ENCODE measurements at places on chromosomes 7 and 10.

- H3K36me3 ChIP-seq, result no peaks in the 10 kb centered on the region
- no peak overlapping the region for H3K27ac ChIP-seq
- DNase-seq, result no peak
- H3K27me3 ChIP-seq, result no peaks in the 10 kb centered on the region
- H3K4me1 ChIP-seq, result no peaks in the 10 kb centered on the region
- no peak overlapping the region for H3K4me3 ChIP-seq
These were observed 266.5 kb upstream of the NPY start for GRCh38 chr7:24017519-24017918.

DNA sequence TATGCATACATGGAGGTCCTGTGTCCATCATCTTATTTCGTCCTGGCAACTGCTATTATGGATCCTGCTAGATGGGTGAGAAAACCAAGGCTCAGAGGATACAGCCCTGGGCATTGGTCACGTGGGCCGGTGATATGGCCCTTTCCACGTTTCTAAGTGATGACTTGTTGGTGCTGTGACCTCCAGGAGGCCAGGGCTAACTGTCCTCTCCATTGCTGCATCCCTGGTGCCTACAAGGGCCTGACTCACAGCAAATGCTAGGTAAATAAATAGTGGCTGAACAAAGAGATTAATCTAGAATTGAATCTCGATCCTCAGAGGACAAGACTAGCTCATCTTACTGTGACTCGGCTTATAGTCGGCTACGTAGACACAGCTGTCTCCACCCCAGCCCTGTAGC, 78.6 kb downstream of the FAM53B start:
- H3K36me3 ChIP-seq, result no peaks in the 10 kb centered on the region
- no peaks in the 10 kb centered on the region for H3K4me1 ChIP-seq
- no peak for DNase-seq
- no peak overlapping the region for H3K27ac ChIP-seq
- H3K27me3 ChIP-seq, result no peaks in the 10 kb centered on the region

DNA sequence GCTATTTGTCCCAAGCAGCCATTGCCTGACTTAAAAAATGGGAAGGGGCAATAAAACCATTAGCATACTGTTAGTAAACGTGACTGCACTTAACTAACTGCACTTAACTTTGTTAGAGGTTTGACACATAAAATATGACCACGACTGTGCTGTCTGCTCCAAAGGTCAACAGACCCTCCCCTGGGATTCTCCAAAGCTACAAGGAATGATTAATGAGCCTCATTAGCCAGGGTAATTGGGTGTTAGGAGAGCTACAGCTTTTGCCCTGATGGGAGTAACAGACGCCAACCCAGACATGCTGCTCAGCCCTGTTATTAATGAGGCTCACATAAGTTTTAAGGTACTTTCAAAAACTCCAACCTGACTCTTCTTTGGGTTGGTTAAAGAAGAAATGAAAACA, 129.4 kb upstream of the PLPP4 start:
- DNase-seq, result no peak
- no peaks in the 10 kb centered on the region for H3K36me3 ChIP-seq
- no peaks in the 10 kb centered on the region for H3K27me3 ChIP-seq
- no peaks in the 10 kb centered on the region for H3K4me1 ChIP-seq

GRCh38 chr7:1902231-1902855, 232.3 kb downstream of the ELFN1 start:
- no peaks in the 10 kb centered on the region for H3K27me3 ChIP-seq
- no peak overlapping the region for H3K4me3 ChIP-seq
- no peaks in the 10 kb centered on the region for H3K36me3 ChIP-seq
- H3K4me1 ChIP-seq, result no peaks in the 10 kb centered on the region

DNA sequence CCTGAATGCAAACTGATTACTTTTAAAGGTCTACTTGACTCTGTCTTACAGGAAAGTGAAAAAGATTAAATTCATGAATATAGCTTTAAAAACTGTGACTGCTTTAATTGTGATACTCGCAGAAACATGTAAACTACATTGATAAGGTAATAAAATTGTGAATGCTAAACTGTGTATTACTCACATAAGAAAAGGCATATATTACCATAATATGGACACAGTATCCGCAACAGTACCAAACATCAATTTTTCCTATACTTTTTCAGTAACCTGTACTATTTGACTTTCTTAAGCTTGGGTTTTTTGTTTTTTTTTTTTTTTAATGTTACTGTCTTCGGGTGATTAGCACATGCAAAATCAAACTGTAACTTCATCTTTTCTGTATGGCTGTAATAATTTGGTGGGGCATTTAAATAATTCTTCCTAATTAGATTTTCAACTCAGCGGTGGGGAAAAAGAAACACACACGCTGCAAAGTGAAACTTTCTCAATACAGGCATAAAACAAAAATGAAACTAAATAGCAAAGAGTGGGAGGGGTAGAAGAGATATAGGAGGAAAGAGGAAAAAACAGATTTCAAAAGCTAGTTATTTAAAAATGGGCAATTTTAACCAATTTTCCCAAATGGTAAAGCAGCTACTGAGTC, 23.2 kb downstream of the NT5C3A start:
- H3K27ac ChIP-seq, result no peak overlapping the region
- no peaks in the 10 kb centered on the region for H3K4me1 ChIP-seq
- no peaks in the 10 kb centered on the region for H3K27me3 ChIP-seq
- no peak for DNase-seq

DNA sequence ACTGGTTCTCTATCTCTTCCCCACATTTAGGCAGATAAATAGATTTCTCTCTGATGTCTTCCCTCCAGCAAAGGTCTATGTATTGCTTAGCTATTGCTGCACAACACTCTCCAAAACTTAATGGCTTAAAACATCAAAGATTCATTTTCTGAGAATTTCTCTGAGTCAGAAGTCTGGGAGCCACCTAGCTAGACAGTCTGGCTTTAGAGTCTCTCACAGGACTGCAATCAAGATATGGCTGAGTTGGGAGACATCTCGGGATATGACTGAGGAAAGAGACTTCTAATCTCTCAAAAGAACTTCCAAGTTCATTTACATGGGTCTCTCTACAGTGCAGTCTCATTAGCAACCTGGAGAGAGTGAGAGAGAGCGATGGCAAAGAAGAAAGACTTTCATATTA, 553.6 kb upstream of the GHITM start:
- no peak overlapping the region for H3K27ac ChIP-seq
- no peak for DNase-seq
- H3K4me3 ChIP-seq, result no peak overlapping the region
- no peaks in the 10 kb centered on the region for H3K36me3 ChIP-seq
- peaks cover 2% of the 10 kb centered on the region for H3K4me1 ChIP-seq

GRCh38 chr7:75884476-75884875, 5.6 kb downstream of the RHBDD2 start:
- H3K27me3 ChIP-seq, result peaks cover 1% of the 10 kb centered on the region
- no peaks in the 10 kb centered on the region for H3K4me1 ChIP-seq
- DNase-seq, result no peak
- no peak overlapping the region for H3K27ac ChIP-seq
- peaks cover 26% of the 10 kb centered on the region for H3K36me3 ChIP-seq

GRCh38 chr10:26485150-26485941, 47.2 kb downstream of the APBB1IP start:
- no peaks in the 10 kb centered on the region for H3K36me3 ChIP-seq
- no peak overlapping the region for H3K27ac ChIP-seq
- H3K27me3 ChIP-seq, result no peaks in the 10 kb centered on the region
- DNase-seq, result no peak
- no peaks in the 10 kb centered on the region for H3K4me1 ChIP-seq

- H3K27ac ChIP-seq, result no peak overlapping the region
- H3K4me1 ChIP-seq, result no peaks in the 10 kb centered on the region
- no peak for DNase-seq
- H3K4me3 ChIP-seq, result no peak overlapping the region
These were observed 1.8 kb downstream of the WASL start for GRCh38 chr7:123746931-123747488.

- no peak for DNase-seq
- no peaks in the 10 kb centered on the region for H3K27me3 ChIP-seq
- no peaks in the 10 kb centered on the region for H3K36me3 ChIP-seq
- no peak overlapping the region for H3K27ac ChIP-seq
- H3K4me3 ChIP-seq, result no peak overlapping the region
These were observed 261.2 kb downstream of the SKIDA1 start for GRCh38 chr10:21264271-21264670.

GRCh38 chr7:18570890-18571478, 75.4 kb downstream of the HDAC9 start:
- H3K4me3 ChIP-seq, result no peak overlapping the region
- DNase-seq, result no peak
- no peak overlapping the region for H3K27ac ChIP-seq

- peaks cover 1% of the 10 kb centered on the region for H3K4me1 ChIP-seq
- H3K36me3 ChIP-seq, result no peaks in the 10 kb centered on the region
- H3K27ac ChIP-seq, result no peak overlapping the region
- H3K27me3 ChIP-seq, result no peaks in the 10 kb centered on the region
These were observed 648.1 kb upstream of the FOXK1 start for GRCh38 chr7:4033996-4034395.

GRCh38 chr7:80335511-80336231, 176.2 kb downstream of the GNAT3 start:
- no peaks in the 10 kb centered on the region for H3K36me3 ChIP-seq
- no peak overlapping the region for H3K4me3 ChIP-seq
- H3K4me1 ChIP-seq, result no peaks in the 10 kb centered on the region
- H3K27me3 ChIP-seq, result no peaks in the 10 kb centered on the region

GRCh38 chr7:41582116-41582515, 120.8 kb downstream of the INHBA start:
- H3K27me3 ChIP-seq, result no peaks in the 10 kb centered on the region
- DNase-seq, result no peak
- no peak overlapping the region for H3K4me3 ChIP-seq
- no peaks in the 10 kb centered on the region for H3K4me1 ChIP-seq
- no peak overlapping the region for H3K27ac ChIP-seq

- no peaks in the 10 kb centered on the region for H3K36me3 ChIP-seq
- no peaks in the 10 kb centered on the region for H3K27me3 ChIP-seq
- H3K4me3 ChIP-seq, result no peak overlapping the region
- H3K4me1 ChIP-seq, result no peaks in the 10 kb centered on the region
- no peak for DNase-seq
- no peak overlapping the region for H3K27ac ChIP-seq
These were observed 138.5 kb downstream of the WNT2 start for GRCh38 chr7:117184367-117184766.

DNA sequence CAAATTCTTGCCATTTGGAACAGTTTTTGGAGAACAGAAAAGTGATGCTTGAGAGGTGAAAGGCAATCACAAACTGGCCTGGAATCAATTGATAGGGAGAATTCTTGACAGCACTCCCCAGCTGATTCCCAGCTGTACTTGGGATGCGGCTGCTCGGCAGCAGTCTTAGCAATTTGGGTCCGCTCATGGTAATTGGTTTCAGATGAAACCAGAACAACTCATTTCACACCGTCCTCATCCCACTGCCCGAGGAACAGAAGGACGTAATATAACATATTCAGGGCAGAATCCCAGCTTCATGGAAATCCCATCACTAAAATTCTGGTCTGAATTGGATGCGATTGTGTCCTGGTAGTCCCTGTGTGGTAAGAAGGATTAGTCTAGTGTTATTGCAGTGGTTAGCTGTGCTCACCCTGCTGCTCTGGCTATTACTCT, 223.3 kb upstream of the FERD3L start:
- H3K36me3 ChIP-seq, result no peaks in the 10 kb centered on the region
- no peaks in the 10 kb centered on the region for H3K27me3 ChIP-seq
- peaks cover 4% of the 10 kb centered on the region for H3K4me1 ChIP-seq
- no peak overlapping the region for H3K4me3 ChIP-seq

GRCh38 chr10:50866317-50866716, 19.1 kb downstream of the A1CF start:
- H3K4me1 ChIP-seq, result no peaks in the 10 kb centered on the region
- no peak overlapping the region for H3K4me3 ChIP-seq
- H3K36me3 ChIP-seq, result no peaks in the 10 kb centered on the region
- DNase-seq, result no peak

- no peaks in the 10 kb centered on the region for H3K27me3 ChIP-seq
- no peaks in the 10 kb centered on the region for H3K4me1 ChIP-seq
- H3K36me3 ChIP-seq, result no peaks in the 10 kb centered on the region
- no peak overlapping the region for H3K27ac ChIP-seq
These were observed 36.3 kb downstream of the TRIL start for GRCh38 chr7:28921822-28922221.

DNA sequence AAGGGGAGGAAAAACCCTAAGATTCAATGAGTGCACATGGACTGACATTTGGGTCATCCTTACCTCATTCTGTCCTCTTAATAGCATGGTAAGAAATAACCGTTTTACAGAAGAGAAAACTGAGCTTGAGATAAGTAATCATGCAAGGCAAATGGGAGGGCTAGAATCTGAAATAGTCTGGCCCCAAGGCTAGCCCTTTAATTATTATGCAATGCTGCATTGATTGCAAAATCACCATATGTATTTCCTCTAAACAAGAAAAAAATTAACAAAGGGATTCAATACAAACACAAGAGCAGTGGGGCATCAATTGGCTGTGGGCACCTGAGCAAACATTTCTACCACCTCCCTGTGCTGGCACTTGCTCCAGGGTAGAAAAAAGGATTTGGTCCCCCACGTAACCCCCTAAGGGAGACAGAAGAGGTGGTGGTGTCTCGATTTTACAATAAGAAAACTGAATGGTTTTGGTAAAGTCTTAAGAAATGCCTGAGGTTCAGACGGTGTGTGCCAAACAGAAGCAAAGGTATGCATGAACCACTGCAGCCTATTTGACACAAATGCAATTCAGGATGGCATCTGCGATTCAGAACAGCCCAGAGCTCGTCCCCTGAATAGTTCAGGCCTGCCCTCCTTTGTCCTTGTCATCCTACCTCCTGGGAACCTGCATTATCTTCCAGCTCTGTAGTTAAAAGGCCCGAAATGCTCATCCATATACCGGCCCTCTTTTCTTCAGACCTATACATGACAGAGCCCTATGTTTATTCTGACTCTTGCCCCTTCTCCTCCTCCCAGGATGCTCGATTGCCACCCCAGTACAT, 23.6 kb downstream of the PIP4K2A start:
- no peaks in the 10 kb centered on the region for H3K4me1 ChIP-seq
- no peaks in the 10 kb centered on the region for H3K36me3 ChIP-seq
- no peaks in the 10 kb centered on the region for H3K27me3 ChIP-seq
- peak; percentile 50 for DNase-seq
- no peak overlapping the region for H3K4me3 ChIP-seq
- no peak overlapping the region for H3K27ac ChIP-seq

DNA sequence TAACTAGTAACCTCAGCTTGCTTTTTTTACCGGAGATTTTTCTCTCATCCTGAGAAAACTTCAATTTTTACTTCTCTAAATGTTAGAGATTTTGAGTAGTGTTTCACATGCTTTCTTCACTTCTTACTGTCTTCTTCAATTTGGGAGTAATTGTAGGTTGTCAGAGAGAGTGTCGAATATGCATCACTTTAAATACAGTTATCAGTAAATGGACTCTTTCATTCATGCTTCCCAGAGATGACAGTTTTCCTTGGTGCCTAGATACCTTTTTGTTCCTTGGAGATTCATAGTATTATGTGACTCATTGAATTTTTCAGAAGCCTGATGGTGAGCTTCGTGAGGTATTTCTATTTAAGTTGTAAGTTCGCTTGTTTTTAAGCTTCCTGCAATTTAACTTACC, 169.7 kb downstream of the ADK start:
- no peak overlapping the region for H3K4me3 ChIP-seq
- no peaks in the 10 kb centered on the region for H3K27me3 ChIP-seq
- no peak overlapping the region for H3K27ac ChIP-seq
- no peaks in the 10 kb centered on the region for H3K4me1 ChIP-seq

GRCh38 chr7:132897093-132897687, 184.7 kb downstream of the CHCHD3 start:
- H3K27ac ChIP-seq, result no peak overlapping the region
- peaks cover 2% of the 10 kb centered on the region for H3K36me3 ChIP-seq
- H3K4me1 ChIP-seq, result no peaks in the 10 kb centered on the region
- DNase-seq, result no peak

Measured in iPS DF 6.9 (cell line).